ENCODE measurements at places on chromosomes 6 and 20.
A peak's percentile ranks its signal among the peaks of the same experiment; 100 is the strongest.

- H3K36me3 ChIP-seq = no peaks in the 10 kb centered on the region
- H3K4me1 ChIP-seq = no peaks in the 10 kb centered on the region
- no peak overlapping the region for H3K4me3 ChIP-seq
- DNase-seq = no peak
Measured at GRCh38 chr6:15081447-15081846, 164.4 kb upstream of the JARID2 start.

DNA sequence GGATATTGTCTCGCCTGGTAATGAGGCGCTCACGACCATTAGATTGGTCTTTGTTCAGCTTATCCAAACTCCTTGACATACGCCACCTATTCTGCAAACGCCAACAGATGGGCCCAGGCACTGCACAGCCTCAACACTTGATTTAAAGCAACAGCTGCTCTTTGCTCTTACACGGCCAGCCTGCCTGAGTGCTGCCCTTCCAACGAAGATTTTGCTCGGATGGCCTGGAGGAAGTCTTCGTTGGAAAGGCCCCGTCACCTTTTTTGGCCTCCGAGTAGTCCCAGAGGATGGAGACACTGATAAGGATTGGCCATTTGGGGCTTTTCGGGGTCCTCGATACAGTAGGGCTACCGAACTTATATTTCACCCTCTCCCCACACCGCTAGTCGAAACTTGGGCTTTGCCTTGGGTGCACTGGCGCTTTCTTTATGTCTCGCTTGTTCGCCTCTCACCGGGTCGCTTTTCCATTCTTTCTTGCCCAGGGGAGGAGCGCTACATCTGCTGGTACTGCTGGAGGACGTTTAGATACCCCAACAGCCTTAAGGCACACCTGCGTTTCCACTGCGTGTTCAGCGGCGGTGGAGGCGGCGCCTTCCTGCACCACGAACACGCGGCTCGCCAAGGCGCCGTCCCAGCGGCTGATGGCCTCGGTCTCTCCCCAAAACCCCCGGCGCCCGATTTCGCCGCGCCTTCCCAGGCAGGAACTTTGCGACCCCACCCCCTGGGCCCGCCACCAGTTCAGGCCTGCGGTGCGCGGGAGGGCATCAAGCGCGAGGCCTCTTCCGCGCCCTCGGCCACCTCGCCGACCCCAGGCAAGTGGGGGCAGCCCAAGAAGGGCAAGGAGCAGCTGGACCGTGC lies 6.1 kb downstream of the PRDM13 start:
- H3K4me1 ChIP-seq = peaks cover 7% of the 10 kb centered on the region
- H3K36me3 ChIP-seq = no peaks in the 10 kb centered on the region
- no peak for DNase-seq
- H3K27ac ChIP-seq = no peak overlapping the region
- H3K4me3 ChIP-seq = peak overlapping the region; percentile 30

- H3K4me1 ChIP-seq = 0 out of 2 replicates have a peak, but pooled peaks cover 2% of the 10 kb centered on the region
- H3K27me3 ChIP-seq = no peaks in the 10 kb centered on the region
- H3K27ac ChIP-seq = no peak overlapping the region
- no peak for DNase-seq
Measured at GRCh38 chr20:35091816-35092523, 637 bp downstream of the TRPC4AP start.

- H3K27me3 ChIP-seq = no peaks in the 10 kb centered on the region
- no peaks in the 10 kb centered on the region for H3K36me3 ChIP-seq
Measured at GRCh38 chr6:162306616-162307015, 420.9 kb downstream of the PRKN start.

GRCh38 chr6:38973178-38974057 lies 75.2 kb upstream of the GLP1R start:
- no peaks in the 10 kb centered on the region for H3K4me1 ChIP-seq
- no peaks in the 10 kb centered on the region for H3K36me3 ChIP-seq
- H3K27ac ChIP-seq = no peak overlapping the region
- peak; percentile 25 for DNase-seq
- H3K27me3 ChIP-seq = no peaks in the 10 kb centered on the region

DNA sequence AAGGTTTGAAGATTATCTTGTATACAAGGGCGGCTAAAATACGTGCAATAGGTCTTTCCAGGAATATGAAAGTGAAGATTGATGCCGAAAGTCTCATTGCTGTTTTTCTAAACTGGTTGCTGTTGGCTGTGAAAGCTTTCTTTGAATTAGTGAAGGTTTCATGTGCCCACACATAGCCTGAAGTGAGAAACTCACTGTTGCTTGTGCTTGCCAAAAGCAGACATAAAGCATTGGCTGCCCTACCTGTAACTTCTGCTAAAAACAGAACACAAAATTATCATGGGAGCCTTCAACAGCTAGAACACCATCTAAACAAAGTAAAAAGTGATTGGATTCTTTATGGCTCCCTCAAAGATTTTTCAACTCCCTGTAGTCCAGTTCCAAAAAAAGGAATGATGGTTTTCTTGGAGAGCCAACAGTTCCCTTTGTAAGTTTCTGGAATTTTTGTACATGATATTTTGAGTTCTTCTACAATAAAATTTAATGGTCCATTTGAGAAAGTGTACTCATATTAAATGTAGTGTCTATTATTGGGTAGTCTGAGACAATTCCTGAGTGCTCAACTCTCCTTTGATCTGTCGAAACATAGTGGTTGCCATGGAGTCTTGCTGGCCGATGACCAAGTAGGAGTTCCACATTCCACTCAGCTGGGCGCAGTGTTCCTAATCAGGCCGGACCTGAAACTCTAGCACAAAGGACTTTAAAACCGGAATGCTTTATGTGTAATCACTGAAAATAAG lies 68.5 kb downstream of the PLEKHG1 start:
- no peaks in the 10 kb centered on the region for H3K27me3 ChIP-seq
- no peak overlapping the region for H3K27ac ChIP-seq
- H3K4me3 ChIP-seq = no peak overlapping the region
- H3K36me3 ChIP-seq = no peaks in the 10 kb centered on the region

- DNase-seq = no peak
- H3K27ac ChIP-seq = no peak overlapping the region
- no peaks in the 10 kb centered on the region for H3K27me3 ChIP-seq
Measured at GRCh38 chr20:55103188-55103587, 627.8 kb downstream of the DOK5 start.

DNA sequence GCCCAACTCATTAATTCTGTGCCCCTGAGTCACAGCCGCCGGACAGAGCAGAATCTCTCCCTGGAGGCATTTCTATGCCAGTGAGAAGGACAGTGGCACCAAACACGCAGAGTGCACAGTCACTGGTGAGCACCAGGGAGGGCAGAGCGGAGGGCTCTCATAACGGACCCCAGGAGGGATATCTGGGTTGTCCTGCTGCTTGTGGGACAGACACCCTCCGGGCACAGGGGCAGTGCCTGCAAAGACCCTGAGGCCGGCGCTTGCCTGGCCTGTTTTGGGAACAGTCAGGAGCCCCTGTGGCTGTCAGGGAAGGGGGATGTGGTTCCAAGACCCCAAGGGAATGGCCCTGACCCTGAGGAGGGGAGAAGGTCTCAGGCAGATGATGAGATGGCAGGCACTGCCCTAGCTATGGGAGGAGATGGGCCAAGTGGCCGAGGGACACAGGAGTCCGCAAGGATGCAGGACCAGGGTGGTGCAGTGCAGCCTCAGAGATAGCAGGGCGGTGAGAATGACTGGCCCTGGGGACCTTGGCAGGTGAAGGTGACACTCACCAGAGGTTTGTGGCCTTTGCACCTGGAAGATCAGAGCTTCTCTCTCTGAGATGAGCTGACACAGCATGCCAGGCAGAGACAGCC lies 270.8 kb downstream of the SMOC2 start:
- H3K27ac ChIP-seq = no peak overlapping the region
- no peaks in the 10 kb centered on the region for H3K4me1 ChIP-seq
- H3K36me3 ChIP-seq = no peaks in the 10 kb centered on the region
- no peaks in the 10 kb centered on the region for H3K27me3 ChIP-seq

DNA sequence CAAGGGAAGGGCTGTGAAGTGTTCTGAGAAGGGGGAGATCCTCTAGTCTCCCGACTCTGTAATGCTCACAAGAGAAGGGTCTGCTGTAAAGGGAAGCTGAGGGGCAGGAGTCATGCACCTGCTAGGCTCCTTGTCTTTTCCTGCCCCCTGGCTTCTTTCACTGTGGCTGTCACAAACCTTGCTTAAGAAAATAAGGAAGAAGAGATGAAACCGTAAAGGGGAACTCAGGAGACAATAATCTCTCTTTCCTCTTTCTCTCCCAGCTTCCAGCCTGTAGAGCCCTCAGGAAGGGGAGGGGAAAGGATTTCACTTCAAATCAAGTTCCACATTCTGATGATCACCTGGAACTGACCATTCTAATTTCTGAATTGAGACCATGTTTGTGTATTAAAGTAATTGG lies 26.3 kb downstream of the SLC13A3 start:
- no peak overlapping the region for H3K27ac ChIP-seq
- H3K27me3 ChIP-seq = no peaks in the 10 kb centered on the region
- DNase-seq = no peak

DNA sequence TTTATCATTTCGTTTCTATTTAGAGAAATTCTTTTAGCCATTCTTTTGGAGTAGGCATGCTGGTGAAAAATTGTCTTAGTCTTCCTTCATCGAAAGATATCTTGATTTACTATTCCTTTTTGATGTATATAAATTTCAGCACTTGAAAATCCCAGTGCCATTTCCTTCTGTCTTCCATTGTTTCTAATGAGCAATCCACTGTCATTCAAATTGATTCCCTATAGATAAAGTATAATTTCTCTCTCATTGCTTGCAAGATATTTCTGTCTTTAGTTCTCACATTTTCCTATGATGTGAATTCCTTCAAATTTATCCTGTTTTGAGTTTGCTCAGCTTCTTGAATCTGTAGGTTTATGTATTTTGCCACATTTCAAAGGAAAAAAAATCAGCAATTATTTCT lies 251.1 kb upstream of the CHD6 start:
- DNase-seq = no peak
- H3K4me3 ChIP-seq = no peak overlapping the region
- no peaks in the 10 kb centered on the region for H3K4me1 ChIP-seq
- H3K27me3 ChIP-seq = no peaks in the 10 kb centered on the region
- no peak overlapping the region for H3K27ac ChIP-seq
- H3K36me3 ChIP-seq = no peaks in the 10 kb centered on the region

DNA sequence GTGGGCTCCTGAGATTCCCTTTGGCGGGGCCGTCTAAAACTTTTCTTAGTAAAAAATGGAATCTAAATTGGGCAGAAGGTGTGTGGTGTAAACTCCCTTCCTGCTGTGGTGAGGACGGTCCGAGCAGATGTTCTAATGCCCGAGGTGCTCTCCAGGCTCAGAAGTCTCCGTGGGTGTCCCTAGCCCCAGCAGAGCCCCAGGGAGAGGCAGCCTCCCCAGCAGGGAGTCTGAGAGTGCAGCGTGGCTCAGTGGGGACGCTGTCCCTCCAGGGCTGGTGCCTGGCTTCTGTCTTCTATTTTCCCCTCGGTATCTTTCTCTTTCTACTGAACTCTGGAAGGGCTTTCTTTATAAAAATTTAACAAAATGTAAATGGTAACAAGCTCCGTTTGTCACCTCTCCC lies 208.2 kb downstream of the SMOC2 start:
- DNase-seq = no peak
- H3K27me3 ChIP-seq = no peaks in the 10 kb centered on the region
- H3K4me3 ChIP-seq = no peak overlapping the region
- no peak overlapping the region for H3K27ac ChIP-seq
- no peaks in the 10 kb centered on the region for H3K36me3 ChIP-seq

- no peak overlapping the region for H3K27ac ChIP-seq
- no peaks in the 10 kb centered on the region for H3K36me3 ChIP-seq
- H3K4me3 ChIP-seq = no peak overlapping the region
- no peaks in the 10 kb centered on the region for H3K4me1 ChIP-seq
Measured at GRCh38 chr6:333379-334002, 41.2 kb downstream of the DUSP22 start.

DNA sequence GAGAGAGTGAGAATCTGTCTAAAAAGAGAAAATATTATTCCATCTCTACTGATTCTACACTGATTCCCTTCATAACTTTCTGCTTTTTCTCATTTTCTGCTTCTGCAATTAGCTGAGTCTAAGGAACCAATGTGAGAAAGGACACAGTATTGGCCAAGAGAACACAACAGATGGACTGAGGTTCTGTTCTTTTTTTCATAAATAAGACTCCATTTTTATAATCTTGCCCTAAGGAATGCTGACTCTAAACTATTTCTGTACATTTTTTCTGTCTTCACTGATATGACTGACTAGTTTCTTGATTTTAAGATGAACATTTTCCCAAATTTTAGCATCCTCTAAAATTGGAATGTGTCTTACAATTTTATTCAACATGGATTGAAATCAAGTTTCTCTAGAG lies 87.0 kb upstream of the IYD start:
- no peaks in the 10 kb centered on the region for H3K4me1 ChIP-seq
- DNase-seq = no peak
- no peaks in the 10 kb centered on the region for H3K36me3 ChIP-seq
- H3K4me3 ChIP-seq = no peak overlapping the region

- no peaks in the 10 kb centered on the region for H3K36me3 ChIP-seq
- no peaks in the 10 kb centered on the region for H3K27me3 ChIP-seq
- no peak overlapping the region for H3K27ac ChIP-seq
- H3K4me1 ChIP-seq = no peaks in the 10 kb centered on the region
- H3K4me3 ChIP-seq = no peak overlapping the region
- no peak for DNase-seq
Measured at GRCh38 chr6:2450546-2450945, 205.1 kb upstream of the GMDS start.

DNA sequence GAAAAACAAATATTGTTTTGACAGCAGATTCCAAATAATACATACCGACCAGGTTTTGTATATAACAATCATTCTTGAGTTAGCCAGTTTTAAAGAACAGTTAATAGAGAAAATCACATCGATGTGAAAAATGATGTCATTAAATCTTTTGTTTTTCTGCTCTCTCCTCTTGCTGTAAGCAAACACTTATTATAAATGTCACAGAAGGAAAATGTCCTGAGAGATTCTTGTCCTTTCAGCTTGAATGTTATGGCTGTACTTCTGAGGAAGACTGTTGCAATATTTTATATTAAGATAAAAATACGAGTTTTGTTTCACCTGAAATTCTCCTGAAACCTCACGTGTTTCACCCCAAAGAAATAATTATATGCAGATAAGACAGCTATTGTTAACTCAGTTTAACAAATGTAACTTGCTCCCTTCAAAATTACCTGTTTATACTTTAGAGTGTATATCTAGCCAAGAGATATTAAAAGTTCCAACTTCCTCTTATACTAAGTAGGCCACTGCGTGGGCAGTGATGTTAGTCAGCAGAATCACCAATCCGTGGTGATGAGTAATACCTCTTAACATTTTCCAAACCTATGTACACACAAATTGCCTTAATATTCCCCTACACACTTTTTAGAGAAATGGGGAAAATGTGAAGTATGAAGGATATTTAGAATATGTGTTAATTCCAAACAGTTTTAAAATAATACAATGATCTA lies 1111.4 kb upstream of the CITED2 start:
- no peak for DNase-seq
- H3K27ac ChIP-seq = no peak overlapping the region
- H3K4me1 ChIP-seq = no peaks in the 10 kb centered on the region
- H3K4me3 ChIP-seq = no peak overlapping the region
- no peaks in the 10 kb centered on the region for H3K27me3 ChIP-seq
- no peaks in the 10 kb centered on the region for H3K36me3 ChIP-seq
